Stimulated activated CD4-positive, alpha-beta T cell treated with anti-CD3 and anti-CD28 coated beads, Interleukin-1b, Interleukin-23, amount 100 ng/mL, for 24 hours (primary cell): ENCODE measurements at places on chromosomes 2 and 18.
A peak's percentile ranks its signal among the peaks of the same experiment; 100 is the strongest.

GRCh38 chr18:58048081-58048642 lies 4.1 kb downstream of the NEDD4L start:
- no peak for DNase-seq

DNA sequence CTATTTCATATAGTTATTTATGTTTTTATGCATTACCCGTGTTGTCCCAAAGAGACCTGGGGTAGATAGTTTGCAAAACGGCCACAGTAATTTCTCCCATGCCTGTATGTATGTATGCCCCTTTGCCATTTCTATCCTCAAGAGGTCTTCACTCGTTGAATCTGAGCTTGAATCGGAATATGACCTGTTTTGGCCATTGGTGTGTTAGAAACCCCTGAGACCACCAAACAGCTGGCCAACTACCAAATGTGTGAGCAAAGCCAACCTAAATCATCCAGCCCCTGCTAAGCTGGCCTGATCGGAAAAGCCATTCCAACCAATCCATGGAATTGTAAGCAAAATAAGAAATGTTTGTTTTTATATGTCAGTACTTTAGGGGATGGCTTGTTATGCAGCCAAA lies 23.4 kb upstream of the INO80C start:
- DNase-seq: no peak

- DNase-seq: no peak
Measured at GRCh38 chr2:128416806-128417205, 98.1 kb upstream of the HS6ST1 start.

GRCh38 chr2:216694082-216694825 lies 1.1 kb downstream of the IGFBP5 start:
- DNase-seq: peak; percentile 30

DNA sequence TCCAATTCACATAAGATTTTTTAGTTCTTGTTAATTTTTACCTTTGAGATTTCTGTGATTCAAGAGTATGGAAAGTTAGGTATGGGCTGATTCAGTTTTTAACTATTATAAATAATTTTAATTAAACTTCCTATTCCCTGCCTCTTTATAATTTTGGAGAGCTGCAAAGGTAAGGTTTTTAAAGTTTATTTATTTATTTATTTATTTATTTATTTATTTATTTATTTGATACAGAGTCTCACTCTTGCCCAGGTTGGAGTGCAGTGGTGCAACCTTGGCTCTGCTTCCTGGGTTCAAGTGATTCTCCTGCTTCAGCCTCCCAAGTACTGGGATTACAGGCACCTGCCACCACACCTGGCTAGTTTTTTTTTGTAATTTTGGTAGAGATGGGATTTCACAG lies 215.5 kb upstream of the FIGN start:
- no peak for DNase-seq

GRCh38 chr2:160516547-160517365 lies 23.1 kb upstream of the RBMS1 start:
- DNase-seq: no peak

GRCh38 chr2:41896186-41896846 lies 151.5 kb upstream of the PKDCC start:
- no peak for DNase-seq

DNA sequence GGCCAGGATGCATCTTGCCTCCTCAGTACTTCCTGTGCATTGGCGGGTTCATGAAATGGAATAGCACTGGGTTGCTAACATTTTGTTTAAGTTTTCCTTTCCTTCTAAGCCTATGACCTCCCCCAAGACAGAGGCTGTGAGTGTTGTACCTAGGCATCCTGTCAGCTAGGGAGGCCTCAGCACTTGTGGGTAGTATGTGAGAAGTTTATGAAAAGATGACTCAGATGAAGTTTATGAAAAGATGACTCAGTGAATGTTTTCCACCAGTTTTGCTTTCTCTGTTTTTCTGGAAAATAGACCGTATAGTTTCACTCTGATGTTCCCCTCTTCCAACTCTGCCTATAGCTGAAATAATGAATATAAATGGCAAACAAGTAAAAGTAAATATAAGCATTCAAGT lies 412.9 kb downstream of the TMEM182 start:
- no peak for DNase-seq

GRCh38 chr2:68931799-68932198 lies 20.9 kb downstream of the GKN2 start:
- no peak for DNase-seq

- no peak for DNase-seq
Measured at GRCh38 chr18:21669736-21670285, 34.8 kb downstream of the ABHD3 start.

- DNase-seq: no peak
Measured at GRCh38 chr2:235267251-235267650, 226.6 kb upstream of the AGAP1 start.

- DNase-seq: no peak
Measured at GRCh38 chr2:46407852-46408455, 71.4 kb upstream of the TMEM247 start.
